Cortex of kidney (tissue), 1 donor: ENCODE measurements at places on chromosomes 11 and 22.

- no peak for DNase-seq
These were observed 207.0 kb downstream of the TBC1D22A start for GRCh38 chr22:46969491-46969890.

GRCh38 chr11:131824771-131825170, 454.4 kb downstream of the NTM start:
- DNase-seq: no peak

- DNase-seq: no peak
These were observed 45.7 kb downstream of the NAT10 start for GRCh38 chr11:34151166-34151565.

DNA sequence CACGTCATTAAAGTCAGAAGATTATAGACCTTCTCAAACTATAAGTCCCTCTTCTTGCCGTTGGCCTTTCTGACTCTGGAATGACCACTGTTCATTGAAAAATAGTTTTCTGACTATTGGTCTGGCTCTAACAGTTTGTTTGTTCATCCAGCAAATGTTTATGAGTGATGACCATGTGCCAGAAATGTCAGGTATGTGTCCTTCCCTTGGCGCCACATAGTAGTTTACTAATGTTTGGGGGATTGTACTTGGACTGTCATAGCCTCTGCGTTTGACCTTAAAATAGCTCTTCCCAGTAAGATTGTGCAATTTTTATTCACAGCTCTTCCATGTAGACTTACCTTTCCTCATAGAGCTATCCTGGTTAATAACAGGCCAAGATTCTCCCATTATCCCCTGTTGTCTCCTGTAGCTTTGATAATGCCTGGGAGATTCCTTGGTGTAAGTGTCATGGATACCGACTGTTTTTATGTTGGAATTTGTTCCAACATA, 13.7 kb downstream of the MCAM start:
- no peak for DNase-seq

DNA sequence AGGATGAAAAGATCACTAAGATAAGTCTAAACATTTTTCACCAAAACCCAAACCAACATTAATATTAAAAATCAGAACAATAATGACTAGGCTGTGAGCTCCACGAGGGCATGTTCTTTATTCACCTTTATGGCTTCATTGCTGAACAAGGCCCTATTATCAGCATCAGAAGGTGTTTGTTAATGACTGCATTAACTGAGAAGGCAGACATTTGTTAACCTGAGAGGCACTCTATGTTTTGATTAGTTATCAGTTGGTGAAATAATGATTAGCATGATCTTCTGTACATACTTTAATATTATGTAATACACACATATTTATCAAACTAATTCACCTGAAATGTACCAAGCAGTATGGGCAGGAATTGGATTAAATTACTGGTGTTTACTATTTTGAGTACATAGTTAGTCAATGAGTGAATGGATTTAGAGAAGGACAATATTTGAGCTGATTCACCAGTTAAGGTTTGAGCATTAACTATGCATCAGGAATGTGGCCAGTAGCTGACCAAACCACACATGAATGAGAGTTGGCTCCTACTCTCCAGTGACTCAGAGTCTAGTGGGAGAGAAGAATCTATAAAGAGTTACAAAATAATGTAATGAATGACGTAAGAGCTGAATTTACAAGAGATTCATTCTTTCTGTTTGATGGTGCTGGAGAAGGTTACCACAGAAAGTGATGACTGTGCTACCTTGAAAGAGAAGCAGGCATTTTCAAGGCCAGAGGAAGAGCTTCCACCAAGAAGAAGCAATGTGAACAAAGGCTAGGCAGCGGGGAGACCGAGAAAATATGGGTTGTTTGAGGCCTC, 6.7 kb downstream of the IL18 start:
- DNase-seq: no peak

DNA sequence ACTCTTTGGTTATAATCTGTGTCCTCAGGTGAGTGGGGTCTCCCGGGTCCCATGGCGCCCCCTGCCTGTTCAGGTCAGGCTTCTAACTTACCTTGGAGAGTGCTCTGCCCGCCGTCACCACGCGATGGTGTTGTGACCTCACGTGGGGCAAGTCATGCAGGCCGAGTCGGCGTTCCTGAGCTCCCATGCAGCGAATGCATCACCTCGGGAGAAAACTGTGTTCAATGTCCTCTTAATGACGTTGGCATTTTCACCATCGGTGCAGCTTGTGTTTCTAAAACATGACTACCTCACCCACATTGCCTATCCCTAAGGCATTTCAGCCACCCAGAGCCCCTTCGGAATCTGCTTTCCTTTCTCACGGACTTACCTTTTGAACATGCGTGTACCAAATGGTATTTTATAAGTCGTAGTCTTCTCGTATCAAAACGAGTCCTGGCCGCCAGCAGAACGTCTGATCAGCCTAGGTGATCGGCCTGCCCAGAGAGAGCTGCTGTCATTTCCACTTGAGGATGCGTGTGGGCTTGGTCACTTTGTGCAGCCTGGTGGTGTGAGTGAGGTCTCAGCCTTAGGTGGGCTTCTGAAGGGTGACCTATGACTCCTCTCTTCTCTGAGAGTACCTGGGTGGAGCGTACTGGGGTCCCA, 64.8 kb downstream of the TBC1D22A start:
- DNase-seq: no peak

DNA sequence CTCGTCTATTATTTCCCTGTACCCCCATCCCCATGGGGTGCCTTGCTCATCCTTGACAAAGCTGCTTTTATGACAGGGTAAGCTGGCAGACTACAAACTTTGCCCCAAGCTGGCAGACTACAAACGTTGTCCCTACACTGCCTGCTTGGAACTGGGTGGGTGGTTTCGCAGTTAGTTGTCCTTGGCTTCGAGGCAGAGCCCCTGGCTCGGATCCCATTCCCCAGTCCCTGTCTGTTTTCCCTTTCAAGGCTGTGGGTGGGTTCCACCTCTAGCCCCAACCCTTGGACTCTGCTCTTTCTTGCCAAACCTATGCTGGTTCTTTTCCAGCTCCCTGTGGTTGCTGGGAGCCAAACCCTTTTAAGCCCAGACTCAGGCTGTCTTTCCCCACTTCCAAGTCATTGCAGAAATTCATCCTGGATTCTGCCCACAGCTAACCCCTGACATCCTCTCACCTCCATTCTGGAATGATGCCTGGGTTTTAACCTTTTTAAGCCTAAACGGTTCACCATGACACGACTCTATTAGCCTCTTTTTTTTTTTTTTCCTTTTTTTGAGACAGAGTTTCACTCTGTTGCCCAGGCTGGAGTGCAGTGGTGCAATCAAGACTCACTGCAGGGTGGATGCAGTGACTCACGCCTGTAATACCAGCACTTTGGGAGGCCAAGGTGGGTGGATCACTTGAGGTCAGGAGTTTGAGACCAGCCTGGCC, 9.2 kb upstream of the RBM14 start:
- DNase-seq: no peak

- no peak for DNase-seq
These were observed 25.0 kb upstream of the TMPRSS4 start for GRCh38 chr11:118051611-118052461.

DNA sequence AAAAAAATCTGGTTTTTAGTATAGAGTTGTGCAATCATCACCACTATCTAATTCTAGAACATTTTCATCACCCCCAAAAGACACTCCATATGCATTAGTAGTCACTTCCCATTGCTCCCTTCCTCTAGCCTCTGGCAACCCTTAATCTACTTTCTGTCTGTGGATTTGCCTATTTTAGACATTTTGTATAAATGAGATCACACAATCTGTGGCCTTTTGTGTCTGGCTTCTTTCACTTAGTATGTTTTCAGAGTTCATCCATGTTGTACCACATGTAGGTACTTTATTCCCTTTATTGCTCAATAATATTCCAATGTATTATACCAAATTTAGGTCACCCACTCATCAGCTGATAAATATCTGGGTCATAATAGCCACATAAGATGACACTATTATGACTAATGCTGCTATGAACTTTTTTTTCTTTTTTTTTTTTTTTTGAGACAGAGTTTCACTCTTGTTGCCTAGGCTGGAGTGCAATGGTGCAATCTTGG, 67.5 kb upstream of the SCUBE2 start:
- no peak for DNase-seq

DNA sequence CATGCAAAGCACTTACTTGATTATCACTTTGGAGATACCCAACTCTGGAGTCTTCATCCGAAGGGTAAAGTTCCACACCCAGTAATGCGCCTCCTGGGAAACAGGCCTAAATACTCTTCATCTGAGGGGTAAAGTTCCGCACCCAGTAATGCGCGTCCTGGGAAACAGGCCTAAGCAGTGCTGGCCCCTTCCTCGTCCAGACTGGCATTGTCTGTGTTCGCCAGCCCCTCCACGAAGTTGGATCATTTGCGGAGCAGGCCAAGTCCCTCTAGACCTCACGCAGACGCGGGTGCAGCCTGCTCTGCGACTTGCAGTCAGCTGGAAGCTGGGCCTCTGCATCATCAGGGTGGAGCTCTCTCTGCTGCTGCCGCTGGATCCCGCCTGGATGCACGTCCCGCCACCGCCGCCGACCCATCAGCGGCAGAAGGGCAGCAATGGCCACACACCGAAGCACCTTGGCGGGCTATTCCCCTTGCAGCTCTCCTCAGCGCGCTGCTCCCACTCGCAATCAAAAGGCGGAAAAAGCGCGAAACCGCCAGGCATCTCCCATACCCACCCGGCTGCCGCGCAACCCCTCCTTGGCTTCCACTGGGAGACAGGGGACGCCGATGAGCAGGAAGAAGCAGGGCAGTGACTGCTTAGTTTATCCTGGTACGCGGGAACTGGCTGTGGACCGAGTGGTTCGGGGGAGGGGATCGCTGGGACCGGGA, 34.1 kb upstream of the GLYATL1 start:
- no peak for DNase-seq

DNA sequence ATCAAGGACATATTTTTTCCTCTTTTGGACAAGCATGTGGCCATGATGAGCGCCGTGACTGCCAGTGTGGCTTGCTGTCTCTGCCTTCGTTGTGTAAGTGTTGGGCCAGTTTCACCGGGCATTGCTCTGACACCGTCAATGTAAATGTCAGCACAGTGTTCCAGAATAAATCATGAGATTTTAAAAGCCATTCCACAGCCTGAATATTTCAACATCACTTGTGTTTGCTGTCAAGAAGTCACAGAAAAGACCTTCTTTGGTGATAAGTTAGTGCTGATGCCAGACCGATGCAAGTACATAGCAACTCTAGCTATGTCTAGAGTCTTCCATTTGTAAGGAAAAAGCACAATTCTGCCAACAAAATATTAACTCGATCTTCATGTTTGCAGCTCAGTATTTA, 467.8 kb downstream of the TBC1D22A start:
- no peak for DNase-seq

DNA sequence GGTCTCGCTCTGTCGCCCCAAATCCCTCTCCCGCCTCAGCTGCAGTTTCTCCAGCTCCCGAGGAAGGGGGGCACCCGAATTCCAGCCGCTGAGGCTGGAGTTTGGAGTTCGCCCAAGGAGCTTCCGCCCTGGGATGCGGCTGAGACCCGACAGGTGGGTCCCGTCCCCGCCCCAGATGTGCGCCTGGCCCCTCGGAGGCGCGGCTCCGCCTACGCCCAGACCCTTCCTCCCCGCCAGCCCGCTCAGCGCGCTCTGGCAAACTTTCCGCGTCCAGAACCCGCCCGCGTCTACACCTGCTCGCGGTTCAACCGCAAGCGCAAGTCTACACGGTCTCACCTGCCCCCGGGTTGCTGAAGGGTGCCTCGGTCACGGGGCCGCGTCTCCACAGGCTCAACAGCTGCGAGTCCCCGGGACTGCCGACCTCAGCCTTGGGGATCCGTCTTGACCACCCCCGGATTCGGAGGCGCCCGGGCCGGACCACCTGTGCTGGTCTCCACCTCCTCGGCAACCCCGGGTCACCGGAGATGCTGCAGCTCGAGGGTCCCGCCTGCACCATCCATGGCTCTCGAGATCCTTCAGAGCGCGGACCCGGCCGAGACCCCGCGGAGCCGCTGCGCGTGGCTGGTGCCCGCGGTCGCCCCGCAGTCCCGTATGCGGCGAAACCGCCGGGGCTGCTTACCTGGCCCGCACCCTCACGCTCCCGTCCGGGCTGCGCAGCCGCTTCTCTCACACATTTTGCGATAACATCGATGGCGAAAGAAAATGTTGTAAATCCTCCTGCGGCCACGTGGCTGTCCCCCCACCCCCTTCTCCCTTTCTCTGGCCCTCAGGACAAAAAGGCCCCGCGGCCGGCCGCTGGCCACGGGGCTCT, 63.6 kb downstream of the NFAM1 start:
- DNase-seq: no peak

- DNase-seq: no peak
These were observed 64.4 kb downstream of the CD82 start for GRCh38 chr11:44629732-44630345.

DNA sequence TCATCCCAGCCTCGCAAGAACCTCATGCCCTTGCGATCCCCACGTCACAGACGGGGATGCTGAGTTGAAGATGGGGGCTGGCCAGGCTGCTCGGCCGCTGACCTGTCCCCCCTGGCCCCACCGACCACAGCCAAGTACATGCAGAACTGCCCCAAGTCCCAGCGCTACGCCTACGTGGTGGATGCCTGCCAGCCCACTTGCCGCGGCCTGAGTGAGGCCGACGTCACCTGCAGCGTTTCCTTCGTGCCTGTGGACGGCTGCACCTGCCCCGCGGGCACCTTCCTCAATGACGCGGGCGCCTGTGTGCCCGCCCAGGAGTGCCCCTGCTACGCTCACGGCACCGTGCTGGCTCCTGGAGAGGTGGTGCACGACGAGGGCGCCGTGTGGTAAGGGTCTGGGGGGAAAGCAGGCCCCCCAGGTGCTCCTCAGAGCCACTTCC, 10.0 kb downstream of the MUC5B start:
- DNase-seq: no peak
